ENCODE measurements at places on chromosomes 1 and 21.
A peak's percentile ranks its signal among the peaks of the same experiment; 100 is the strongest.

DNA sequence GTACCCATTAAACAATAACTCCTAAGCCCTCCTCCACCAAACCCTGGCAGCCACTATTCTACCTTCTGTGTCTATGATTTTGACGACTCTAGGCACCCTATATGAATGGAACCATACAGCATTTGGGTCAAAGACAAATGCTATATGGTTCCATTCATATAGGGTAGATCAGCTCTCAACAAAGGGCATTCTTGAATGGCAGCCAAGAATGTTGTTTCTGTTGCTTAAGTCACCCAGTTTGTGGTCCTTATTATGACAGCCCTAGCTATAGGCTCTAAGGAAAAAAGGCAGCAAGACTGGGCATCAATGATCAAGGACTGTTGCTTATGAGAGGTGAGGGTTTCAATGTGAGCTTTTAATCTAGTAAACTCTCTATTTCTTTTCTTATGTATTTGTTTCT, 4.7 kb upstream of the SLC5A9 start:
- DNase-seq, result no peak

DNA sequence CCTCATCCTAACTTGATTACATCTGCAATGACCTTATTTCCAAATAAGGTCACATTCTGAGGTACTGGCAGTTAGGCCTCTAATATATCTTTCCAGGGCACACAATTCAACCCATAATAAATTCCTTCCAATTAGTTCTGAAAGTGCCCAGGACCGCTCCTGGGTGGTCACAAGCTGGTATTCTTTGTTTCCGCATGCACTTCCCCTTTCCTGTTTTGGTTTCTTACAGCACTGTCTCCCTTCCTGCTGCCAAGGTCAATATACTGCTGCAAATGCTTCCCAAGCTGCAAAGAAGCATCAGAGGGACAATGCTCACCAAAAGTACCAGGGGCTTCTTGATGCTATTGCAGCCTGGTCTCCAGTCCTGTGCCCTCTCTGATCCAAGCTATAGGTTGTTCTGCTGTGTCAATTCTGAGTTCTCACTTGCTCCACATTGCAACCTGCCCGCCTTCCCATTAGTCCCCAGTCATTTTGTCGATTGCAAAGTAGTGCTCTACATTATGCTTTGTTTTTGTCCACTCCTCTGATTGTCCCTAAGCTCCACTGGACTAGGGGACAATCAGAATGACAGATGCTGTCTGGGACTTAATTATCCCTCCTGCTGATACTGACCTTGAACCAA, 13.9 kb upstream of the XPR1 start:
- DNase-seq, result no peak

- DNase-seq, result no peak
Measured at GRCh38 chr1:50095716-50096115, 13.0 kb upstream of the ELAVL4 start.

DNA sequence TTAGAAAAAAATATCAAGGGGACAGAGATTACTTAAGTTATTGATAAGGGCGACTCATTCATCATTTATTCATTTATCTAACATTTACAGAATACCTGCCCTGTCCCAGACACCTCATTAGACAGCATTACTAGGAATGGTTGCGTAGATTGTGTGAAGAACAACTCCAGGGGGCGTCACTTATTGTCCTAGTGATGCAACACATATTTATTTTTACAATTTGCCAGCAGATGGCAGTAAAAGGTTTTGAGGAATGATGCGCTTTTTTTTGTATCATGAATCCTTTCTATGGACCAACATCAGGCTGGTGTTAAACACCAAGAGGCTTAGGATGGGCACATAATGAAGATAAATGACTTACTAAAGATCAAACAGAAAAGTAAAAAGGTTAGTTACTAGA, 5.5 kb downstream of the NCAM2 start:
- peak; percentile 22 for DNase-seq

- no peak for DNase-seq
Measured at GRCh38 chr1:101293461-101294051, 56.7 kb downstream of the S1PR1 start.

DNA sequence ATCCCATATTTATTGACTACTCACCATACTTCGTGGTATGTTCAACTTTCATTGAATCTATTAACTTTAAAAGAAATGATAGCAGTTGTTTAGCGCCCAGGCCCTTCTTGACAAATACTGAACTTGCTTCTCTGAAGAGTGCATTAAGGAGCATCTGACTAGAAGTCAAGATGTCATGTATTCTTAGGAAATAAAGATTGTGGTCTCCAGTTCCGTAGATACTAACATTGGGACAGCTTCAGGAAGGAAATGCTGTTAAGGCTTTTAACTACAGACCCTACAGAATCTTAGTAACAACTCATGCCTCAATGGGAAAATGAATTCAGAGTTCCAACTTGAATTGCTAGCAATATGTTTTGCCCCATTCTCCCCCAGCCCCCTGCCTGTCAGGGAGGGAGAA, 14.8 kb downstream of the LYST start:
- DNase-seq, result no peak

DNA sequence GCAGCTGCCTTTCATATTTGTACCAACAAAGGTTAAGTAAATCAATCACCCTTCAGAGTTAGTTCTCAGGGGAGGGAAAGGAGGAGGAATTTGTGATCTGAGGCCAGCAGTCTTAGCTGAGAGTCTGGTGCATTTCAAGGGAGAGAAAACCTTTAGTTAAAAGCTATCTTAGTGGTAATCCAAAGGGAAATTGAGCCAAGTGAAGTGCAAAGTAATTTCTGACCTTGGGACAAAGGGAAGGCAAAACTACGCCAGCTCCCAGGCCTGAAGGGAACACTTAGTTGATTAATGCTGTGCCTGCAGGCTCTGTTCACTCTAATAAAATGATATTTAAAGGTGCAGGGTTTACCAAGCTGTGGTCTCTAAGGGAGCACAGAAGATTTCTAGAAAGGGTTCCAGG, 23.1 kb upstream of the FMOD start:
- no peak for DNase-seq

DNA sequence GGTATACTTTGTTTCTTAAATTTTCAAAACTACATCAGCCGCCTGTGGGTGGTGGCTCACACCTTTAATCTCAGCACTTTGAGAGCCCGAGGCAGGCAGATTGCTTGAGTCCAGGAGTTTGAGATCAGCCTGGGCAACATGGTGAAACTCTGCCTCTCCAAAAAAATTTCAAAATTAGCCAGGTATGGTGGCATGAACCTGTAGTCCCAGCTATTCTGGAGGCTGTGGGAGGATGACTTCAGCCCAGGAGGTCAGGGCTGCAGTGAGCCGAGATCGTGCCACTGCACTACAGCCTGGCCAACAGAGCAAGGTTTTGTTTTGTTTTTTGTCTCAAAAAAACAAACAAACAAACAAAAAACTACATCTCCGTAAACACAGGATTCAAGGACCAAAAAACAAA, 3.3 kb downstream of the EYA3 start:
- no peak for DNase-seq

GRCh38 chr1:216997069-216997468, 273.8 kb upstream of the ESRRG start:
- DNase-seq, result no peak

DNA sequence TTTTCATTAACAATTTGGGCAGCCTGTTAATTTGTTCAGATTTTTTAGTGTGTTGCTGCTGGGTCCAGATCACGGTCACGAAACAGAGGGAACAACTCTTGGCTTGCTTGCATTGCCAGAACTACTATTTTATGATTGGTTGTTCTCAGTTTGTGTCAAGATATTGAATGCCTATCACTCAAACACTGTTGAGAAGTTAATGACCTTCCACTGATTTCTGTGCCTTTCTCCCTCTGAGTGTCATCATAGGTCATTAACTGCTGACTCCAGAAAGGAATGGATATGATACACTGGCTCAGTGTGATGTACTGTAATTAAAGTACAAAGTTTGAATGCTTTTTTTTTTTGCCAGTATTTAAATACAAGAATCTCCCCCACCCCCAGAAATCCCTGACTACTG, 9.2 kb downstream of the CHODL start:
- no peak for DNase-seq

GRCh38 chr1:3727042-3727824, 25.0 kb upstream of the CCDC27 start:
- peak; percentile 72 for DNase-seq

DNA sequence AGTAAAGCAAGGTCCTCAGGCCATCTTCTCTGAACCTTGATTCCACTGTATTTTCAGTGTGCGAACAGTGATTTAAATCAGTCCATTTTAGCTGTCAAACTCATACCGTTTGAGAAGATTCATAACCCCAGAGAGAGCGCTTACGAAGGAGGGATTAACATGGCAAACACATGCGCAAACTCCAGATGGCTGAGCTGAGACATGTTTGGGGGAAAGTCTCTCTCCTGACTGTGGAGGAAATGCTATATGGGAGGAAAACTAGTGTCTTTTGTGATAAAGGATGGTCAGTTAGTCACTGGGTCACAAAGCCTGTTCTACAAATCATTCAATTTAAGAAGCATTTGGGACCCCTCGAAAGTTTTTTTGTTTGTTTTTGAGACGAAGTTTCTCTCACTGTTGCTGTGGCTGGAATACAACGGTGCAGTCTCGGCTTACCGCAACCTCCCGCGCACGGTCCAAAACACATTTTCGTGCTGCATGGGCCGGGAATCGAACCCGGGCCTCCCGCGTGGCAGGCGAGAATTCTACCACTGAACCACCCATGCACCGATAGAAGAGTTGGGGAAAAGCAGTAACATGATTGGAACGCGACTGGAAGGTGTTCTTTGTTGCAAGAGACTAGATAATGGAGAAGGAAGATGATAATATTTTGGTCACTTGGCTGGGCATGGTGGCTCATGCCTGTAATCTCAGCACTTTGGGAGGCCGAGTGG, 58.4 kb upstream of the CXADR start:
- DNase-seq, result peak; percentile 68

DNA sequence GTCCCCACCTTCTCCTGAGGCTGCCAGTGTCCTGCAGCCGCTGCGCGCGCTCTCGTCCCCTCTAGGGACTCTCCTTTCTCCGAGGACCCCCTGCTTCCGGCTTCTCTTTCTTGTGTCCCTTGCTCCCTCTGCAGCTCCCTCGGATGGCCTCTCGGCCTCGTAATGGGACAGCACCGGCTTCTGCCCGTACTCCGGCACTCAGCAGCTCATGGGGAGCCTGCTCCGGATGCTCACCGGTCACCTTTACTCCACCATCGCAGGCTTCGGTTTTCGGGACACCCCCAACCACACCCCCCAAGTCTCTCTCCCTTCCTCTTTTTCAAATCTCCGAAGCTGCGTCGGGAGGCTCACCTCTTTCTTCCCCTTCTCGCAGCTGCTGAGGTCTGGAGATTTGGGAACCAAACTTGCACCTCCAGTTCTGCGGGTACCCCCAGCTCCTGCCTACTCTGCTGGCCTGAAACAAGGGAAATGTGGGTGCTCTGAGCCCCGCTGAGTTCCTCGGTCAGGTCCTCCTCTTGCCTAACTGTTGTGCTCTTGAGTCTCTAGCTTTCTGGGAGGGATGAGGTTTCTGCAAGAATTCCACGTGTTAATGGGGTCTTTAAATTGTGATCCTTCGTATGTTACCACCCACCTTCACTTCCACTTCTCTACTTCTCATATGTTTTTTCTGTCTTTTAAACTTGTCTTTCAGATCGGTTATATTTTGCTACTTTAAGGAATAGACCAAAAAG, 930 bp downstream of the CDC14A start:
- peak; percentile 47 for DNase-seq

- DNase-seq, result no peak
Measured at GRCh38 chr1:181319907-181320306, 163.4 kb upstream of the CACNA1E start.

GRCh38 chr1:206004826-206005225, 1.6 kb upstream of the RAB7B start:
- DNase-seq, result no peak

GRCh38 chr21:41277846-41278245, 38.8 kb upstream of the FAM3B start:
- no peak for DNase-seq

- DNase-seq, result no peak
Measured at GRCh38 chr1:37731312-37732019, 33.5 kb downstream of the EPHA10 start.

- DNase-seq, result no peak
Measured at GRCh38 chr1:164592634-164593033, 33.6 kb downstream of the PBX1 start.

DNA sequence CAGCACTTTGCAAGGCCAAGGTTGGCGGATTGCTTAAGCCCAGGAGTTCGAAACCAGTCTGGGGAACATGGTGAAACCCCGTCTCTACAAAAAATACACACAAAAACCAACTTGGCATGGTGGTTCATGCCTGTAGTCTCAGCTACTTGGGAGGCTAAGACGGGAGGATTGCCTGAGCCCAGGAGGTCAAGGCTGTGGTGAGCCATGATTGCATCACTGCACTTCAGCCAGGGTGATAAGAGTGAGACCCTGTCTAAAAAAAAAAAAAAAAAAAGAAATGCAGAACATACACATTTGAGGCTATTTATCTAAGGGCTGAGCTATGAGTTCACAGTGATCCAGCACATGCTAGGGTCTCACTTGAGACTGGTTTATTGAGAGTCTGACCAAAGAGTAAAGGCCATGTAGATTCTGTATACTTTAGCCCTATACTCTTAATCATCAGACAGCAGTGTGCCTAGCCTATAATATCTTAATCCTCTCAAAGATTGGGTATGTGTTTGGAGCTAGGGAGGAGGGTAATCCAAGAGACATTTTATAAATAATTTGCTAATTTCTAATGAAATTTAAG, 23.9 kb downstream of the RNF2 start:
- no peak for DNase-seq

DNA sequence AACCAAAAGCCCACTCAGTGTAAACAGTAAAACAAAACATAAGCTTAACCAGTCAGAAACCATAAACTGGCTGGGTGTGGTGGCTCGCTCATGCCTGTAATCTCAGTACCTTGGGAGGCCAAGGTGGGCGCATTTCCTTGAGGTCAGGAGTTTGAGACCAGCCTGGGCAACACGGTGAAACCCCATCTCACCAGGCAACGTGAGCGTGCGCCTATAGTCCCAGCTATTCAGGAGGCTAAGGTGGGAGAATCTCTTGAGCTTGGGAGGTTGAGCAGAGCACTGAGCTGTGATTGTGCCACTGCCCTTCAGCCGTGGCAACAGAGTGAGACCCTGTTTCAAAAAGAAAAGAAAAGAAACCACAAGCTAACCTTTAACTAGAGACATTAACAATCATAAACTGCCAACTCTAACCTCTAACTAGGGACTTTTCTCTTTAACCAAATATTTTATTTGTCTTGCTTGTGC, 13.1 kb upstream of the PRRC2C start:
- DNase-seq, result no peak

- DNase-seq, result peak; percentile 44
Measured at GRCh38 chr1:71351438-71351837, 270.6 kb upstream of the ZRANB2 start.

DNA sequence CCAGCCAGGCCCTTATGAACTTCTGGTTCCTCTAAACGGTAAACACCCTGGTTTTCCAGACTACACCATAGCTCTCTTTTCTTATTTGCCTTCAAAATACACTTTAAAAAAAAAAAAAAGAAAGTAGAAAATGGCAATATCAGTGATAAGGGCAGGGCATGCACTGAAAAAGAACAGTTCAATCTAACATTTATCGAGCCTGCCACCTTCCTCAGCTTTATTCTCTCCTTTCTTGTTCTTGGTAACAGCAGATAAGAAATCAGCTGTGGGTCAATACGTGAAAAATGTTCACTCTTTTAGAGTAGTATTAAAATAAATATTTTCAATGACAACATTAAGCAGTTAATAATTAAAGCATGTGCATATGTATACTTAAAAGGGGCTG, 83.1 kb upstream of the ZNF648 start:
- DNase-seq, result no peak

GRCh38 chr1:117143871-117144270, 22.3 kb upstream of the TRIM45 start:
- DNase-seq, result no peak

GRCh38 chr1:42983693-42984092, 25.0 kb upstream of the SLC2A1 start:
- no peak for DNase-seq

- peak; percentile 88 for DNase-seq
Measured at GRCh38 chr21:41726970-41727783, 39.7 kb downstream of the RIPK4 start.

Measured in GM03348 (cell line).